Memory B cell (primary cell): ENCODE measurements at places on chromosomes 11 and 22.
A peak's percentile ranks its signal among the peaks of the same experiment; 100 is the strongest.

DNA sequence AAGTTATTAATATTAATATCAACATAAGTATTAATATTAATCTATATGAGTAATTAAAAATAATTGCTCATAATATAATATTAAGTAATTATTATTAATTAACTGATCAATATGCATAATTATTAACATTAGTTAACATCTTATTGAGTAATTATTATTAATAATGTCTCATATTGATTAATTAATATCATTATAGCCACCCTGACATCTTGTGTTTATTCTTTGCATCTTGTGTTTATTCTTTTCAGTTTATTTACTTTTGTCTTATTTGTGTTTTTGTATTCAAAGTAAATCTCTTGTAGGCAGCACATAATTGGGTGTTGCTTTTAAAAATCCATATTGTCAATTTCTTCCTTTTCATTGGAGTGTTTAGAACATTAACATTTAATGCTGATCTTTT is 56.6 kb downstream of the MYEOV start:
- peaks cover 5% of the 10 kb centered on the region for H3K36me3 ChIP-seq
- no peaks in the 10 kb centered on the region for H3K4me1 ChIP-seq
- no peak overlapping the region for H3K27ac ChIP-seq
- peaks cover 10% of the 10 kb centered on the region for H3K27me3 ChIP-seq
- no peak for DNase-seq
- no peak overlapping the region for H3K4me3 ChIP-seq

- no peak for DNase-seq
- H3K36me3 ChIP-seq = no peaks in the 10 kb centered on the region
- H3K4me3 ChIP-seq = no peak overlapping the region
- H3K4me1 ChIP-seq = peaks cover 2% of the 10 kb centered on the region
These were observed 1.5 kb downstream of the LRRC75B start for GRCh38 chr22:24591286-24591830.

DNA sequence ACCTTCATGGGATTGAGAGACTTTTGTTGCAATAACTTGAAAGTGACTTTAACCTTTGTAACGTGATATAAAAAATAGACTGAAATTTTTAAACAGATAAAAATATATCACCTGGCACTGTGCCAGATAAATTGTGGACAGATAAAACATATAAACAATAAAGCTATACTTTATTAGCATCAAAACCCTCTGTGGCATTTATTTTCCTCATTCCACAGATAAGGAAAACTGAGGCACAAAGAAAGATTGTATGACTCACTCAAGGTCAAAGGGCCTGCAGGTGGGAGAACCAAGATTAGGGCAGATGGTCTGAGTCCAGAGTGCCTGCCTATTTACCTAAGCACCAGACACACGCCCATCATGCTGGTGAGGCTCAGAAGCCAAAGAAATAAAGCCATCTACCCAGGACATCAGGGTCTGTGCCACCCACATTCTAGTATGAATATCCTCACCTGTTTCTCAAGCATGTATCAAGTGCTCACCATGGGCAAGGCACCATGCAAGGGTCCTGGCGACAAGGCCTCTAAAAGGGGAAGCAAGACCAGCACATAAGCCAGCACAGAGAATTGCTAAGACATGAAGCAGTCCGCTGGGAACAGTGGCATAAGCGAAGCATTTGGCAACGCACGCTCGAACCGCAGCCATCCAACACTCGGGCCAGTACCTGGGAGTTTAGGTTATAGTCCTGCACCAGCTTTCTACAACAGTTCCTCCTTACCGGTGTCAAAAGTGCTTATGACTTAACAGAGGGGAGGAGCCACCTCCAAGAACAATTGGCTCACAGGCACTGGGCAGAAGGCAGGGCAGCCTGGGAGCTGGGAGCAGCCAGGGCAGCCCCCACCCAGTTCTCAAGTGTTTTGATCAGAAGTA is 17.6 kb downstream of the MYH9 start:
- peak overlapping the region; percentile 92 for H3K4me3 ChIP-seq
- DNase-seq = peak; percentile 51
- peak overlapping the region; percentile 91 for H3K27ac ChIP-seq
- no peaks in the 10 kb centered on the region for H3K27me3 ChIP-seq

- no peak overlapping the region for H3K4me3 ChIP-seq
- H3K36me3 ChIP-seq = no peaks in the 10 kb centered on the region
- peaks cover 7% of the 10 kb centered on the region for H3K4me1 ChIP-seq
- H3K27me3 ChIP-seq = peaks cover 7% of the 10 kb centered on the region
These were observed 146.5 kb upstream of the RAG2 start for GRCh38 chr11:36744375-36745168.
